ENCODE measurements at places on chromosomes 4 and X.

DNA sequence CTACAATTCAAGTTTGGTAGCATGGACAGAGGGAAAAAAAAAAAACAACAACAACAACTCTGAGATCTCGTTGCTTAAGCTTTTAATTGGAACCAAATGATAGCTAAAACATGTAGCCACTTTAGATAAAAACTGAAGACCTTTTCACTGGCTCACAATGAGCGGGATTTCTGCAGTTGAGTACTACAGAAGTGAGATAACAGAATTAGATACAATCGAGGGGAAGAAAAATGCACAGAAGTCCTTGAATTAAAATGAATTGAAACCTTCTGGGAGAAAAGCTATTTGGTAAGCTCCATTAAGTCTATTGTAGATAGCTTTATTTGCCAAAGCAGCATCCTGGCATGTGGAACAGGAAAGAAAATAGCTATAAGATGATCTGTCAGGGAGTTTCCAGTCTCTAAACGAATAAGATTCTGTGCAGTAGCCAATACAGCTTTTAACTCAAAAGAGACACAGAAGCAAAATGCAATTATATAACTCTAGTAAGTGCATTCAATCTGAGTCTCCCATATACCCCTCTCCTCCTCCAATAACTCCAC is 248.5 kb downstream of the ENOX2 start:
- no peak for DNase-seq

DNA sequence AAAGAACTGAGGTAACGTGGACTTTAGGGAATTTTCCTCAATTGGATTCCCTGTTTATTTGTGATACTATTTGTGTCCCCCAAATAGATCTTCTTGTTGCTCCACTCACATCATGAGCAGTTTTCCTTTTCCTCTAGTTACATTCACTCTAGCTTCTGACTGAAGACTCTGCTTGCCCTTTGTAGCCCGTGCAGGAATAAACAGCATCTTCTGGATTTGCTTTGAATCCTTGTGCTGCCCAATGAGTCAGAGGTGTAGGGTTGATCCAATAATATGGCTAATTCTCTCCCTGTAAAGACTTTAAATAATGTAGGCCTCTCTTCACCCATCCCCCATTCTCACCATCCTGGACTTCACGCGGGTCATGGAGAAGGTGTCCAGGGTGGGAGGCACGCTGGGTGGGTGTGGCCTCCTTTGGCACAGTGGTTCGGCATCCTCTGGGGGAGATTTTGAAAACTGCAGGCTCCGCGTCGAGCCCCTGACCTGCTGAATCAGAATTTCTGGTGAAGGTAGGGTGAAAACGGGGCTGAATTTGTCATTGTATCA is 9.0 kb downstream of the HAND2 start:
- no peak for DNase-seq

DNA sequence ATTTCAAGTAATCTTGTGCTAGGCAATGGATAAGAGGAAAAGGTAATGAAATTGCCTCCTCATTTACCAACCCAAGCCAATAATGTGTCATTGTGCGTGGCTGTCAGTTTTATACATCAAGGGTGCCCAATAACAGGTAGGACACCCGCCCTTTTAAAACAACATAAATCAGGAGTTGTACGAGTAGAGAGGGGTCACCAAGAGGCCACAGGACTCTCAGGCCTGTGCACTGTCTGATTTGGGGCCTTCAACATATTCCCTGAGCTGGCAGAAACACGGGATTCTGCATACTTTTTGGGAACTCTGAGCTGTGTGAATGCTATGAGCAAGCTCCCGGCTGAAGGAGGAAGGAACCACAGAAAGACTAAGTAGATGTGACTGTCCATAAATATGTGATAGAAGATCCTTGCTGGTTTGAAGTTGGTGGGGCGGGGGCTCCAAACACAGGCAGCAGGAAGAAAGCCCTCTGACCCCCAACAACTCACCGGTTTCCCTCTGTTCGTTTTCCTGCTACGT is 82.7 kb upstream of the MAML3 start:
- DNase-seq, result no peak

GRCh38 chr4:35216636-35217035 is 1027.7 kb downstream of the ARAP2 start:
- DNase-seq, result no peak

- DNase-seq, result no peak
These were observed 98.2 kb upstream of the HHIP start for GRCh38 chr4:144547678-144548298.

- no peak for DNase-seq
These were observed 45.8 kb upstream of the CLCN4 start for GRCh38 chrX:10110984-10111363.

DNA sequence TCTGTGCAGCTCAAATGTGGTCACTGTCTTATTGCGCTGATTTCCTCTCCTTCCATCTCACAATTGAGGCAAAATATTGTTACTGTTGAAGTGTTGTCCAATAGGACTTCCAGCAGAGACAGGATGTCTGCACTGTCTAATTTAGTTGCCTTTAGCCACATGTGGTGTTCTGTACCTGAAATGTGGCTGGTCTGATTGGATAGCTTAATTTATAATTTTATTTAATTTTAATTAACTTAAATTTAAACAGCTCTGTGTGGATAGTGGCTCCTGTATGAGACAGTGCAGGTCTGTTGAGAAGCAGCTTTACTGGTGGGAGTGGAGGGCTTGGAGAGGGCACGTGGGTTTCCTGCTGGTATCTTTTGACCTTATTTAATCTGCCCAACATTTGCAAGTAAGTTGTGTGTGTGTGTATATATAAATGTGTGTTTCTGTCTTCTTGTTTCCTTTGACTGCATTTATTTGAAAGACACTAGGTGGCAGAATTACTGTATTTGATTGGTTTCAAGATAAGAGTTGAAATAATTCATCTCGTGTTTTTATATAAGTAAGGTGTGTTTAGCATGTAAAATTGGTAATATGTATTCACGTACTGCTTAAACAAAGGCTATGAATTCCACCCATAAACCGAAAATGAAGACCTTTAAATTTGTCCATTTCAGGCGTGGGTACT is 55.3 kb upstream of the MSANTD1 start:
- DNase-seq, result no peak

GRCh38 chr4:4564522-4564921 is 22.7 kb upstream of the STX18 start:
- DNase-seq, result no peak

- no peak for DNase-seq
These were observed 227.3 kb upstream of the CENPE start for GRCh38 chr4:103425406-103425805.

DNA sequence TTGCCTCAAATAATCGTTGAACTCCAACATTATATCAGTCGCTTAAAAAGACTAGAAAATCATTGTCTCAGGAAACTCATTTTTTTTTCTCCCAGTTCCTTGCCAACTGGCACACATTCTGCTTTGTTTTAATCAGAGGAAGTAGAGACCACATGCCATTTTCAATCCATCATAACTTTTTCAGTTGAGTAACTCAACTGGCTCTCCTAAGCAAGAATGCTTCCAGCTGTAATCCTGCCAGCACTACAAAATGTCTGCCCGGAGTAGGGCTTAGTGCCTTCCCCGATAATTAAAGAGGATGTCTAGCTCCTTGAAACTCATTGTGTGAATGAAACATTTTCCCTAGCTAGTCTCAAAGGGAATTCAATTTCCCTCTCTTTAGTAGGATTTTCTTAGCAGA is 33.0 kb downstream of the FREM3 start:
- peak; percentile 52 for DNase-seq

DNA sequence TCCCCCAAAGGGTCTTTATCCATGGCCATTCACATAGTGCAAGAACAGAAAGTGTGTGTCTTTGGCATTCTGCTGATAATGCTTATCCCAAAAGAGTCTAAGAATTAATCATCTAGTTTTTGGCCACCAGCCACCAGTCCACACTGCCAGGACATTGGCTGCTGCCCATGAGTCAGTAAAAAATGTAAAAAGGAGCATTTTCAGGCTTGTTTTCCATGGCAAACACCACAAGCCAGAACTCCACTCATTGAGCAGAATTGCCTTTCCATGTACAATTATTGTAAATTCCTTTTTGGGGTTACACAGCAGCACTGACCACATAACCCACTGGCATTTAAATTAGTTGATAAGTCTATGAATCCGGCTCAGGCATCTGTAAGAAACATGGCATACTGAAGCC is 89.2 kb upstream of the PRDX4 start:
- no peak for DNase-seq
